DMS153 (cell line): ENCODE measurements at places on chromosomes 7 and 10.

DNA sequence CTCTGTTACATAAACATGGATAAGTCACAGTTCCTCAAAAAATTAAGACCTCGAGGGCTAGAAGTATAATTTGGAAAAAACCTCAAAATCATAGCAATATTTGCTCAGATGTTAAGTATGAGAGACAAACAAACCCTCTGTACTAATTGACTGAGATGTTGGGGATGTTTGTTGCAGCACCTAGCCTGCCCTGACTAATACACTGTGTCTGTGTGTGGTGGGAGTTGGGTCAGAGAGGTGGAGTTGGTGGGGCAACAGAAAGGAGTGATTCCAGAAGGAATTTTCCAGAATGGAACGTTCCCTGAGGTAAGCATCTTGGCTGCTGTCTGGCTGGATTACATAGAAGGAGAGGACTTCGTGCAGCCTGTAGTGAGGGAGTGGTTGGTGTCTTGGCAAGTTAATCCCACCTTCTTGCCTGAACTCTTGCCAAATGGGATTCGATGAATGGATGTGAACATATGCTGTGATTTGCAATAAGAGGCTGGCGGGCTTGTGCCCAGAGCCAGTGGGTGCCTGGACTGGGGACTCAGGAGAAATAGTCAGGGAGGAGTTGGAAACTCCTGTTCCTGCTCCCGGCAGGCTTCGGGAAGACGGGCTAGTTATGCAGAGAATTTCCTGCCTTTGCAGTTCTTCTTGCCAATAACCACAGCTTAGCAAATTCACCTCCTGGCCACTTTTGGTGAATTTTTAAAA lies 9.3 kb upstream of the FAM180A start:
- DNase-seq, result no peak

GRCh38 chr10:76905251-76905650 lies 732.4 kb downstream of the KCNMA1 start:
- no peak for DNase-seq

DNA sequence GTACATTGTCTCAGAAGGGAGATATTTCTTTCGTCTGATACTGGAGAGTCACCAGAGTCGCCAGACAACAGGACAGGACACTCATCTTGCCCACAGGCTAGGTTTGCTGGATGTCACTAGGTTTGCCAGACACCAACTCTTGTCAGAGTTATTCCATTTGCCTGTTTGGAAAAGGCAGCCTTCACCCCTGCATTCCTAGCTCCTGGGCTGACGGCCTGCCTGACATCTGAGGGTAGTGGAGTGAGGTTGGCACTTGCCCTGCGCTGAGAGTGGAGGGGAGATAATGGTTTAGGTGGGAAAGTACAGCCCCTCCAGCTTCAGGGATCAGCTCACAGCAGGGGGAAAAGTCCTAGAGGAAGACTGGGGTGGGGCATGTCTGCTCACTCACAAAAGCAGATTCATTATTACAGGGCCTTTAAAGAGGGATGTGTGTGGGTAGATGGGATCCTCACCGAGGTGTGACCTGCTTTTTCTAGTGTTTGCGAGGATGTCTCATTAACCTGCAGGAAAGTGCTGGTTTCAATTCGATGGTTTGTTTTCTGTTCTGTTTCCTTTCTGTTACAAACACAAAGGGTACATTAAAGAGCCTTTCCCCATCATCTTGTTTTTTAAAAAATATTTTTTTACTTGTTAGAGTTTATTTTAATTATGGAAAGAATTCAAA lies 79.3 kb upstream of the TNS3 start:
- DNase-seq, result no peak

DNA sequence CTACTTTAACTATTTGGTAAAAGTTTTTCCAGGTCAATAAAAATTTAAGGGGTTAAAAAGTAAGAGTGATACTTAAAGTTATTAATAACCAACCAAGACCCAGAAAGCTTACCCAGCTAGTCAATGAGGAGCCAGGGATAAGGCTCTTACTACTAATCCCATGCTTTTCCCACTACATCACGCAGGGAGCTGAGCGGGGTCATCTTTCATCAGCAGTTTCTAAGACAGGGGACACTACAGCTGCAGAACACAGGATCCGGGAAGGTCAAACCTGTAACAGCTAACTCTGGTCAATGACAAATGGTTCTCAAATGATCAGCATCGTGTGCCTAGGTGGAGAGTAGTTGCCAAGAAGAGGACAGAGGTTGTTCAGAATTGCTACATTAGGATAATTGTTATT lies 65.1 kb downstream of the RSU1 start:
- no peak for DNase-seq

DNA sequence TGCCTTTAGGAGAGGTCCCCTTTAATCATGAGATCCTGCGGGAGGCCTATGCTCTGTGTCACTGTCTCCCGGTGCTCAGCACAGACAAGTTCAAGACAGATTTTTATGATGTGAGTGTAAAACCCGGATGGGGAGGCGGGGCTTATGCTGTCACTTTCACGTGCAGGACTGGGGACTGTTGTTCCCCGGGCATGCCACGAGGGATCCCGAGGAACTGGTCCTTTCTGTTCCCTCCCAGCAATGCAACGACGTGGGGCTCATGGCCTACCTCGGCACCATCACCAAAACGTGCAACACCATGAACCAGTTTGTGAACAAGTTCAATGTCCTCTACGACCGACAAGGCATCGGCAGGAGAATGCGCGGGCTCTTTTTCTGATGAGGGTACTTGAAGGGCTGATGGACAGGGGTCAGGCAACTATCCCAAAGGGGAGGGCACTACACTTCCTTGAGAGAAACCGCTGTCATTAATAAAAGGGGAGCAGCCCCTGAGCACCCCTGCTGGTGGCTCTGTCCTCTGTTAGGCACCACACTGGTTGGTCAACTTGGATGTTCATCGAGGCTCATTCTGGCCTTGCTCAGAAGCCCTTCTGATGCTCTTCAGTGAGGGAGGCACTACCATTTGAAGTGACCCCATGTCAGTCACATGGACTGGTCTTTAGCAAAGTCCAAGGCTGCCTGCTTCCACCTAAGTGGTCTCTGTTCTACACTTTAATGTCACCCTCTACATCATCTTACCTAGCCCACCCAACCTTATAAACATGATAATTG lies 2.8 kb downstream of the COPS6 start:
- no peak for DNase-seq

- DNase-seq, result no peak
Observed at GRCh38 chr7:51311166-51311565, 5.4 kb downstream of the COBL start.

DNA sequence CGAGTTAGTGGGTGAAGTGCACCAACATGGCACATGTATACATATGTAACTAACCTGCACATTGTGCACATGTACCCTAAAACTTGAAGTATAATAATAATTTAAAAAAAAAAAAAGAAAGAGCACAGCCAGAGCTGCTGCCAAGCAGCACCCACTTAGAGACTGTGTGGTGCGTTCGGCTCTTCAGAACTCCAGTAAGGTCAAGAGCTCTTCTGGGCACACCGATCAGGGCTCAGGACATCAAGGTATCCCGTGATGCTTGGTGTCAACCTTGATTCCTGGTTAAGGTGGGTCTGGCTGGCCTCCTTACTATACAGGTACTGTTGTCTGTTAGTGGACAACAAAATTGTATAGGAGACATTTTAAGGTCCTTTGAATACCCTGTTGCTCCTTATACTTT lies 385.7 kb upstream of the AKR1E2 start:
- no peak for DNase-seq

- DNase-seq, result no peak
Observed at GRCh38 chr7:70812511-70812910, 319.4 kb upstream of the GALNT17 start.

DNA sequence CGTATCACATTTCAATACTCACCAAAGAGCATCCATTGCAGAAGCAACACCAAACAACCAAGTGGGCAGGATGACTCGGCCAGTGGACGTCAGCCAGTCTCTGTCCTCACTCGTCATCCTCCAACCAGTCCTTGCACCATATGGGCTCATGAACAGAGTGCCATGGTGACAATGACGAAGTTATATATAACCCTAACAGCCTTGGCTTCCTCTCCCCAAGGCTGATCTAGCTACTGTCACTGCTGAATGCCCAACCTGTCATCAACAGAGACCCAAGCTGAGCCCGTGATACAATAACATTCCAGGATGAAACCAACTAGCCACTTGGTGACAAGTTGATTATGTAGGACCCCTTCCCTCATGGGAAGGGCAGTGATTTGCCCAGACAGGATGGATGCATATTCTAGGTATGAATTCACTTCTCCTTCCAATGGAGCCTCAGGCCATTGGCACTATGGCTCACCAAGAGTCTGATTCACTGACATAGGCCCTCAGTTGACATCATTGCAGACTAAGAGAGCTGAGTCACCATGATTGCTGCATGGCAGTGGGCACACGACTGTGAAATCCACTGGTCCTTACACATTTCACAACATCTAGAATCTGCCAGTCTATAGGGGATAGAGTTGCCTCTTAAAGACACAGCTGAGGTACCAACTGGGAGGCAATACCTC lies 26.3 kb upstream of the PPIF start:
- DNase-seq, result no peak

- no peak for DNase-seq
Observed at GRCh38 chr10:4125776-4126175, 340.8 kb upstream of the KLF6 start.

DNA sequence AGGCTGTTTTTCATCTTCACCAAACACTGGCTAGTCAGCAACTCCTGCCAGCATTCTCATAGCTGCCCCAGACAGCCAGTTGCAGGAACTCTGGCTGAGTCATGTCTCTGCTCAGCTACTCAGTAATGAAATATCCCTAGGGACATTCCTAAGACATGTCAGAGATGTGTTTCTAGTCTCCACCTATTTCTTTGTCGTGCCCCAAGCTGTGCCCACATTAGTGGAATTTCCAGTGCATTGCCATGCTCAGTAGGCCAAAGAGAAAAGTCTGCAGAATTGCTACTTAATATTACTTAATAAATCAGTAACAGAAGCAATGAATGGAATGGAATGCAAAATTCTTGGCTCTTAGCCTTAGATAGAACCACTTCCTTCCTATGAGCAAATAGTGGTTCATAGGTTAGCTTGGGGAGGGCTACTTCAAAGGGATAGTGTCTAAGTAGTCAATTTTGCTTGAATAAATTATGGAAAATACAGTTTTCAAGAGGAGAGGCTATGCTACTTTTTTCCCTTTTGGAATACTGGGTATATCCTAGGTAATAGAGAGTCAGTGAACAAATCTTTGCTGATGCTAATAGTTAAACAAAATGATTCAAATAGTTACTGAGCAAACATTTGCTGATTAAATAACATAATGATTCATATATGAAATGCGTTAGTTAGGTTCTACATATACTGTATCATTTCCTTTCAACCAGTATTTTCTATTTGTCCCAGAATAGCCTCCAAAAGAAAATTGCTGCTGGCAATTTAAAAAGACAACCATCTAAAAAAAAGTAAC lies 23.6 kb upstream of the SEMA3C start:
- no peak for DNase-seq
